SJCRH30 (cell line): ENCODE measurements at places on chromosomes 7 and 10.

- DNase-seq, result no peak
Measured at GRCh38 chr10:93445978-93446720, 36.0 kb downstream of the MYOF start.

GRCh38 chr7:30352169-30352568 lies 67.8 kb downstream of the ZNRF2 start:
- no peak for DNase-seq

DNA sequence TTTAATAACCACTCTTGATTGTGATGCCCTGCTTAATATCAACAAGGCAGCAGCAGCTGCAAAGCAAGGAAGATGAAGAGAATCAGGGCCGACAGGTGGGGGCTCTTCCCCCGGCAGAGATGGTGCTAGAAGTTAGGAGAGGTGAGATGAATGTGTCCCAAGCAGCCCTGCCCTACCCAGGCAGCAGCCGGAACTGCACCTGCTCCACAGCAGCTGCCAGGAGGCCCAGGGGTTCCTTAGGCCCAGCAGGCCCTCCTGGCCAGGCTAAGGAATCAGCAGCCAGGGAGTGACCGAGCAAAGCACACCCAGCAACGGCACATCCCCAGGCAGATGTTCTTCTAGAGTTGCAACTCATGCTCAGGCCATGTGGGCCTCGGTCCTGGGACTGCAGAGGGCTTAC lies 17.9 kb downstream of the AFAP1L2 start:
- DNase-seq, result peak; percentile 33

GRCh38 chr10:108850138-108850854 lies 1073.0 kb downstream of the XPNPEP1 start:
- no peak for DNase-seq

- DNase-seq, result no peak
Measured at GRCh38 chr10:102745157-102745556, 1.4 kb downstream of the WBP1L start.

GRCh38 chr7:68122801-68123200 lies 1126.2 kb downstream of the TYW1 start:
- DNase-seq, result peak; percentile 12

DNA sequence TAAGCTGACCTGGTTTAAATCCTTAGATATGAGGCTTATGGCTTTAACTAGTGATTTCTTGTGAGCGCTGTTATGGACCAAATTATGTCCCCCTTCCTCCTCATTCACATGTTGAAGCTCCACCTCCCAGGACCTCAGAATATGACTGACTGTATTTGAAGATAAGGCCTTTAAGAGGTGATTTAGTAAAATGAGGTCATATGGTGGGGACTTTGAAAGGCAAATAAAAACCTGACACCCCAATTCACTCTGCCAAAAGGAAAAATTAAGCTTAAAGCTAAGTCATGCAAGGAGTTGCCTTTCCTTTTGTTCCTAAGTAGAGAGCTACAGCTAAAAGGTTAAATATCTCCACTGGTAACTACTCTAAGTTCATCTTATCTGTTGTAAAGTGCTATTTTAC lies 36.4 kb upstream of the FIGNL1 start:
- DNase-seq, result no peak

DNA sequence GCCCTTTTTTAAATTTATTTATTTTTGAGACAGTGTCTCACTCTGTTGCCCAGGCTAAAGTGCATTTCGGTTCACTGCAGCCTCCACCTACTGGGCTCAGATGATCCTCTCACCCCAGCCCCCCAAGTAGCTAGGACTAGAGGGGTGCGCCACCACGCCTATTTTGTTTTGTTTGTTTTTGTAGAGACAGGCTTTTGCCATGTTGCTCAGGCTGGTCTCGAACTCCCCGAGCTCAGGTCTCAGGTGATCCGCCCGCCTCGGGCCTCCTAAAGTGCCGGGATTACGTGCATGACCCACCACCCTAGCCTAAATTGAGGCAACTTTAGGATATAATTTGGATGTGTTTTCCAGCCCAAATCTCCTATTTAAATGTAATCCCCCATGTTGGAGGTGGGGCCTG lies 805 bp downstream of the ZNF736 start:
- DNase-seq, result peak; percentile 11

- no peak for DNase-seq
Measured at GRCh38 chr10:119919271-119919670, 26.7 kb downstream of the SEC23IP start.

- no peak for DNase-seq
Measured at GRCh38 chr7:9961161-9961922, 1012.3 kb upstream of the PHF14 start.

DNA sequence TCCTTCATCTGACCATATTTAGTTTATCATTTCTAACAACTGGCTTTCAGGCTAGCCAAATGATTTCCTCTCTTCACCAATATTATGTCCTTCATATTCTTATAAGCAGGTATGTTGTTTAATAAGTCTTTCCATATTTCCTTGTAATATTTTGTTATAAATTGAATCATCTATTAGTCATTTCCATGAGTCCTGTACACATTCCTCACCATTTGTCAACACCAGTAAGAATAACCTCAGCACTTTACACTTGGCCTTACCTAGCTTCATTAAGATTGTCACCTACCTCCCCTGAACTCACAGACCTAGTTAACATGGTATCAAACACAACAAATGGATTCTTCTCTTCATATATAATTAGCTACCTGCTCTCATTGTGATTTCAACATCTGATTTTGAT lies 282.3 kb downstream of the SEMA3D start:
- no peak for DNase-seq

- DNase-seq, result no peak
Measured at GRCh38 chr7:888081-889024, 12.0 kb downstream of the GET4 start.

DNA sequence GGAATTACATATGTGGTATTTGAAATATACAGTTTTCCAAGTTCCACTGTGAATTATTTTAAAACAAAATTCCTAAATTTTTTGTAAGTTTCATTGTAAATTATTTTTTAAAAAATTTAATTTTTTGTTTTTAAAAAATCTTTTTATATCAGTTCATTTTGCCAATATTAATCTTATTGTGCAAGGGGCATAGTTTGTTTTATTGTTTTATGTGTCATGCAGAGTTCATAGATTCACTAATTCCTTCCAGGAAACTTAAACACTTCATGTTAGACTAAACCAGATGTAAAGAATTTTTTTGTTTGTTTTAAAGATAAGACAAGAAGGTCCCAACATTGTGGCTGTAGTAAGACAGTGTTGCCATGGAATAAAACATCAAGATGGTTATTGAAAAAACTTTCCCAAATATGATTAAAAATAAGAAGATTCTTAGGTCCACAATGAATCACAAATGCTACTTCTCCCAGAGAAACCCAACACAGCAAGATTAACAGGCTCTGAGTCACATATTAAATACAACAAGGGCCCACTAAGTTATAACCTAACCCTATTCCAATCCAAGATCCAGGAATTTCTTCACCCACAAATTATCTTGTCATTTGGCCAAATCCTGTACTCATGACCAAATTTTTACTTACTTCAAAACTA lies 464.7 kb upstream of the IGFBP3 start:
- no peak for DNase-seq

- peak; percentile 67 for DNase-seq
Measured at GRCh38 chr7:131544449-131545301, 11.8 kb downstream of the PODXL start.

DNA sequence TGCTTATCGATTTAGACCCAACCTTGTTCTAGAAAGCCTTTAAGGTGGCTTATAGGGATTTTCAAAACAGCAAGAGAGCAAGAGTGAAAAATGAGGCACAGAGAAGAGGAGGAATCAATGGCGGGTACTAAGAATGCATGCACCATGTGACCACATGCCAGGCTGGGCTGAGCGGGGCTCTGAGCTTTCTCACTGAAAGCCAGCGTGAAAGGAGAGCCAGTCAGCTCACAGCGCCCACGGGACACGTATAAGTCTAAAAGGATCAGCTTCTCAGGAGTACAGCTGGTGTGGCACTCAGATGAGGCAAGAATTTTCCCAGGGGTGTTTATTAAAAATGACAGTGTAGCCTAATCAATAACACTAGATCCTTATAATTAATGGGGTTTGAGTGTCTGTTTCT lies 114.3 kb downstream of the SLIT1 start:
- DNase-seq, result no peak

DNA sequence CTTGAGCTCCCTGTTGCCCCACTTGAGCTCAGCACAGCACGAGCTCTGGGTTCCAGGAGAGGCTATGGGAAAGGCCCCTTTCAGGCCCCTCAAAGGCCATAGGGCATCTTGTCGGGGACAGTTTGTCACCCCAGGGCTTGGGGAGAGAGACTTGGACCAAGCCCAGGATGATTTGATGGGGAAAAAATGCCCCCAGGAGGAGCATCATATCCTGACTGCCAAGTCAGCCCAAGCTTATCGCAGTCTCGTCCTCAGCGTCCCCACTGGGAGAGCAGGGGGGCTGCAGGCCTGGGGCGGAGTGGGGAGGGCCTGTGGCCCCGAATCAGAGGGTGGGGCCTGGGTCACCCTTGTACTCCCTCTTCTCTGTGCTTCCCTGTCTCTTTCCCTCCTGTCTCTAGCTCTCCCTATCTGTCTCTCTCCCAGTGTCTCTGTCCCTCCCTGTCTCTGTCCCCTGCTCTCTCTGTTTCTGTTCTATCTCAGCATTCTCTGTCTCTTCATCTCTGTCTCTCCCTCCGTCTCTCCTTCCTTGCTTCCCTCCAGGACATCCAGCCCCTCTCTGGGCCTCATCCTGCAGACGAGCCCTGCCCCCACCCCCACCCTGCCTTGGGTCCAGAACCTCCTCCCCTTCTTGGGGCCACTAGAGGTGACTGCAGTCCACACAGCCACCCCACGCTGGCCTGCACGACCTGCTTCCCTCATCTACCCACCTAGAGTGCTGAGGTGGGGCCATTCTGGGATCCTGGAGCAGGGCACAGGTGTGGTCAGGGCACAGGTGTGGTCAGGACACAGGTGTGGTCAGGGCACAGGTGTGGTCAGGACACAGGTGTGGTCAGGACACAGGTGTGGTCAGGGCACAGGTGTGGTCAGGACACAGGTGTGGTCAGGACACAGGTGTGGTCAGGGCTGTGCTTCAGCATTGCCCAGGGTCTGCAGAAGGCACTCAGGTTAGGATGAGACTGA lies 17.3 kb upstream of the GRIFIN start:
- no peak for DNase-seq

- no peak for DNase-seq
Measured at GRCh38 chr7:139597028-139597427, 73.5 kb downstream of the CLEC2L start.

DNA sequence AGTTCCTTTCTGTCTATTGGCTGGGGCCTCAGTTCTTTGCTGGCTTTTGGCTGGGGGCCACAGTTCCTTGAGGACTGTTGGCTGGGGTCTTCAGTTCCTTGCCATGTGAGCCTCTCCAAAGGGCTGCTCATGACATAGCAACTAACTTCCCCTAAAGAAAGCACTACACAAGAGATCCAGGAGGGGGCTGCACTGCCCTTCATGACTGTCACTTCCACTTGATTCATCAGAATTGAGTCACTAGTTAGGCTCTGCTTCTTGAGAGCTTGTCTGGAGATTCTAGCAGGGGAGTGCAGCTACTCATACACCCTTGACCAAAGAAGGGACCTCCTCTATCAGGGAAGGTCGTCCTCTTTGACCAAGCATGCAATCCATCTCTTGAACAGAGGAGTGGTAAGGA lies 38.0 kb upstream of the MKX start:
- peak; percentile 78 for DNase-seq

DNA sequence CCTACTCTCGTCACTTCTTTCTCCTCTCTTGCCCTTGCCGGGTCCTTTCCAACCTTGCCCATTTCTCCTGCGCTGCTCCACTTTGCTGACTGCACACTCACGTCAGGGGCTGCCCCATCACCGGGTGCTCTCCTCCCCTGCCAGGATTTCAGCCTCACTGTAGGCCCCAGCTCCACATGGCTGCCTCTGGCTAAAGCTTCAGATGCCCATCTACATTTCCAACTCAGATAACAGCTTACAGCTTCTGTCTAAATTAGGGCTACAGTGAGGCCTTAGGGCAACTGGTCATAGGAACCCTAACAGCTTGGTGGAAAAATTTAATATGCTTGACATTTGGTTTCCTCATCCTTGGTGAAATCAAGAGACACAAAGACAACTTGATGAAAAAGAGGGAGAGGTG lies 25.9 kb downstream of the C10orf120 start:
- DNase-seq, result no peak

DNA sequence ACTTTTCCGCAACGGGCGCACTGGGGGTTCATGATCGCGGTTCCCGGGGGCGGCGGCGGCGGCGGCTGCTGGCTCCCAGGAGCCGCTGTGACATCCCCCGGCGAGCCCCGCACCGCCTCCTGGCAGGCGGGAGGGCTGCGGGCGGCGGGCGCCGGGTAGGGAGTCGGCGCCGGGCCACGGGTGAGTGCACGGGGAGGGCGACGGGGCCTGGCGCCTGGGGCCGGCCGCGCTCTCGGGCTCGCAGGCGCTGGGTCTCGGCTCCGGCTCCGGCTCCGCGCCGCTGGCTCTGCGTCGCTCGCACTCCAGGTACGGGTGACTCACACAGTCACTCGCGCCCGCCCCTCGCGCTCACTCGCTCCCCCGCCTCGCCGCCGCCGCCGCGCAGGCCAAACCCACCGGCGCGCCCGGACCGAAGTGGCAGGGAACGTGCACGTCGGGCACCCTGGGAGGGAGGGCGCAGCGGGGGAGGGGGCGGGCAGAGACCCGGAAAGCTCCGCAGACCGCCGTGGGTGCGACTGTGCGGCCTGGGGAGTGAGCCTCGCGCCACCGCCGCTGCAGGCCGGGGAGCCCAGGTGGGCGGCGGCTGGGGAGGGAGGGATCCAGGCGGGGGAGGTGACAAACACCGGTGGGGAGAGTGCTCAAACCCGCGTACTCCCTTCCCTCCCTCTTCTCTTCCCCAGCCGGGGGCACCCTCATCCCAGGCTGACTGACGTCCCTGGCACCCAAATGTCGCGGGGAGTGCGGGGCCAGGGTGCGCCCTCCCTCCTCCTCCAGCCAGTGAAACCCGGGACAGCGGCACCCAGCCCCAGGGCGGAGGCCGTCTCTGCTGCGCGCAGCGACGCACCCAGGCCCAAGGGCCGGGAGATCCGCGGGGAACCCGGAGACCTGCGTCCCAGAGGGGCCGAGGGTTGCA lies 276.9 kb upstream of the NEBL start:
- DNase-seq, result peak; percentile 6

GRCh38 chr10:100101192-100102076 lies 19.8 kb upstream of the CPN1 start:
- DNase-seq, result no peak

DNA sequence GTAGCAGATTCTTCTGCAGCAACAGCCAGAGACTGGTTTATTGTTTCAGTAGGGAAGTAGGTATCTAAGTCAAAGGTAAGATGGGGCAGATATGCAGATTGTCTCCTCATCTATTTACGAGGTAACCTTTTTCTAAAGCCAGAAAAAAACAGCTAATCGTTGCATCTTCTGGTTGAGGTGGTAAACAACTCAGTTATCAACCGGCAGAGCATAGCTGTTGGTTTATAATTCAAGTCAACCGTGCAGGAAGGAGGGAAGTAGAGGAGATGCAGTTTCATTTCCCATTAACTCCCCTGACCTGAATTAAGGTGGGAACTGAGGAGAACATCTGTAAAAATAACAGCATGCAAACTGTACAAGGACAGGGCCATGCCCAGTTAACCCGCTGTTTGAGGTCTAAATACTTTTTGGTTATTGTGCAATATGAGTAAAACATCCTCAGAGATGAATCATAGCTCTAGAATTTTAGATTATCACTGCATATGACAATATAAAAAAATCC lies 156.5 kb upstream of the ITGB1 start:
- DNase-seq, result no peak
